ENCODE measurements at places on chromosomes 6 and 20.
A peak's percentile ranks its signal among the peaks of the same experiment; 100 is the strongest.

- DNase-seq, result no peak
Observed at GRCh38 chr6:88566746-88567534, 396.5 kb downstream of the RNGTT start.

- no peak for DNase-seq
Observed at GRCh38 chr20:61454053-61454452, 202.0 kb downstream of the CDH4 start.

GRCh38 chr6:22081709-22082108 lies 215.1 kb downstream of the PRL start:
- DNase-seq, result no peak

DNA sequence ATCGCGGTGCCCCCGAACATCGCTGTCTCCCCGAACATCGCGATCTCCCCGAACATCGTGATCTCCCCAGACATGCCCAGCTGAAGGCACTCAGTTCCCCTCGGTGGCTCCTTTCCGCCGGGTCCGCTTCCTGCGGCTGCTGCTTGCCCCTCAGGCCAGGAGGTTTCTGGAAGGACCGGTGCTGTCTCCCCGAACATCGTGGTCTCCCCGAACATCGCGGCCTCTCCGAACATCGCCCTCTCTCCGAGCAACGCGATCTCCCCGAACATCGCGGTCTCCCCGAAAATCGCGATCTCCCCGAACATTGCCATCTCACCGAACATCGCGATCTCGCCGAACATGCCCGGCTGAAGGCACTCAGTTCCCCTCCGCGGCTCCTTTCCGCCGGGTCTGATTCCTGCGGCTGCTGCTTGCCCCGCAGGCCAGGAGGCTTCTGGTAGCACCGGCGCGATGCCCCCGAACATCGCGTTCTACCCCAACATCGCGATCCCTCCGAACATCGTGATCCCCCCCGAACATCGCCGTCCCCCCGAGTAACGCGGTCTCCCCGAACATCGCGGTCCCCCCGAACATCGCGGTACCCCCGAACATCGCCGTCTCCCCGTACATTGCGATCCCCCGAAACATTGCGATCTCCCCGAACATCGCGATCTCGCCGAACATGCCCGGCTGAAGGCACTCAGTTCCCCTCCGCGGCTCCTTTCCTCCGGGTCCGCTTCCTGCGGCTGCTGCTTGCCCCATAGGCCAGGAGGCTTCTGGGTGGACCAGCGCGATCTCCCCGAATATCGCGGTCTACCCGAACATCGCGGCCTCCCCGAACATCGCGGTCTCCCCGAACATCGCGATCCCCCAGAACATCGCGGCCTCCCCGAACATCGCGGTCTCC lies 808 bp downstream of the ULBP1 start:
- DNase-seq, result no peak

GRCh38 chr6:2641044-2641725 lies 109.5 kb downstream of the MYLK4 start:
- DNase-seq, result no peak

GRCh38 chr6:90233994-90234393 lies 62.6 kb downstream of the BACH2 start:
- DNase-seq, result no peak

- no peak for DNase-seq
Observed at GRCh38 chr20:46315311-46315710, 7.0 kb upstream of the CDH22 start.

GRCh38 chr6:161511447-161512095 lies 237.7 kb upstream of the AGPAT4 start:
- no peak for DNase-seq

DNA sequence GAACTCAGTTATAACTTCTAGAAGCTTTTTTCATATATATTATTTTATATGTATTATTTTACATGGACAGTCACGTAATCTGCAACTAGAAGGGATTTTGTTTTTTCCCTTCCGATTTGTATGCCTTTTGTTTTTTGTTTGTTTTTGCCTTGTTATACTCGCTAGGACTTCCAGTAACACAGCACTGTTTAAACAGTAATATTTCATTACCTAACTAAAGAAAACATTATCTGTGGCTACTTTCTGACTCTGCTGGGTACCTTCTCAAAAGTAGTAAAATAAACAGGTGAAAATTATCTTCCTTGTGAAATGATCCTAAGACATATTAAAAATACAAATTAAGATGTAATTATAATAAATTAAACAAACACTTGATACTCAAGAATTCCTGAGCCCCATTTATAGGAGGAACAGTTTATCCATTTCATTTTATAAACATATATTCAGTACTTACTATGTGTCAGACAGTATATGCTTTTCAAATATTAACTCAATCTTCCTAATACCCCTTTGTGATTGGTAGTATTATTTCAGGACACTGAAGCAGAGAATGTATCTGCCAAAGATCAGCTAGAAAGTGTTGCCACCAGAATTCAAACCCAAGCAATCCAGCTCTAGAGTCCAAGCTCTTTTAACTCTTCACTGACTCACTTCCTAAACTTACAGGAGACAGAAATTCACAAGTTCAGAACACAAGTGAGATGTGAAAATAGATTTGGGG lies 65.3 kb downstream of the MAP3K5 start:
- DNase-seq, result no peak

- peak; percentile 43 for DNase-seq
Observed at GRCh38 chr20:11901127-11901526, 16.6 kb upstream of the BTBD3 start.

- DNase-seq, result no peak
Observed at GRCh38 chr6:3627956-3628835, 123.3 kb downstream of the PXDC1 start.

DNA sequence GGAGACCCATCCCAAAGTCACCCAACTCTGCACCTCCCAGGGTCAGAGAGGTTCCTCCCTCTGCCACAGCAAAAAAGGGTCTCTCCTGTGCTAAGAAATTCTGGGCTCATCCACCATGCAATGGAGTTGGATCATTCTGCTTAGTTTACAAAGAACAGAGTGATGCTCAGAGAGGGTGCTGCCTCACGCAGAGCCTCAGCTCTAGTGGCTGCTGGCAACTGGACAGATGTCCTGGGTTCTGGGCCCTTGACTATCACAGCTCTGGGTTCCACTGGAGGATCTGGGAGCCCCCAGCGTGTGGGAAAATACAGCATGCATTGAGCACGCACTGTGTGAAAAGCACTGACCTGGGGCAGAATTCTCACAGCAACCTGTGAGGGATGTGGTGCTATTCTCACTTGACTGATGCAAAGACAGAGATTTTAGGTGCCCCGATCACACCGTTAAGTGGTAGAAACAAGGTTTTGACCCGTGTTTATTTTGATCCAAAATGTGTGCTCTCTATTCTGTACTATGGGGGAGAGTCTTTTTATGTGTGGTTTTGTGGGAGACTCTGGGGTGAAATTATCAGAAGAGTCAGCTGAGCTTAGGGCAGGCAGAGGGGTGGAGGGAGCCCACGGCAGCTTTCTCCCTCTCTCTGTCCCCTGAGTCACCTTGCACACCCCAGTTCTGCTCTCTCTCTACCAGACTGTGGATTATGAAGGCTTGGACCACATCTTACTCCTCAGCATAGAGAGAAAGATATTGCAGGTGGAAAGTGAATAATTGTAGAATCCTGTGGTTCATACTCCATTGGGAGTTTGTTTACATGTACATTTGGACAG lies 19.9 kb downstream of the TREML4 start:
- no peak for DNase-seq

DNA sequence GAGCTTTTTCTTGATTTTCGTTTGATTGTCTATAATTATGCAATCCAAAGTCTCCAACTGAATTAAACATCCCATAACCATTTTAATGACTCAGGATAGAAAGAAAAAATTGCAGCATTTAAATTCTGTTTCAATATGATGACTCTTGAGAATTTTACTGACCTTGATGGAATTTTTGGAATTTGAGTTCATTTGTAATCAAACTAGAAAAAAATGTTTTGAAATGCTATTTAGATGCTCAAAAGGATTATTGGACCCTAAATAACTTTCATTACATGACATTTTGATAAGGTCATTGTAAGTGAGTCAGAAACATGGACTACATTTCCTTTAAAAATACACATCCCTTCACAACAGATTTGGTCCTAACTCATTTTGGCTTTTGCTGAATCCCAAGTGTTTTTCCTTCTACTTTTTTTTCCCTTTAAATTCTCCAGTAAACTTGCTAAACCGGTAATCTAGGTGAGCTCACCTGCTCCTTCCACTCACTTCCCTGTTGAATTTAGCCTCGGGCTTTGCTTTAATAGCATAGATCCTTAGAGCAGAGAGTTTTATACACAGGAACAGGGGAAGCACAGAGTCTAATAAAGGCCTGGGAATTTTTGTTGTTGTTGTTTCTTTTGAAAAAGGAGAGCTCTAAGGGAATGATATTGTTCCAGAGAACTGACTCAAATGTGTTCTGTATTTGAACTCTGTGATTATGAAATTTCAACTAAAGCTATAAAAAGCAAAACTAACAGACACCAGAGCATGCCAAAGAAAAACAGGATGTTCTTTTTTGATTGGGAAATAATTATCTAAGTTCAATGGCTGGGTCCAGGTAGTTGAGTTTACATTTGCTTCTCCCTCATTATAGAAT lies 1088.2 kb upstream of the CITED2 start:
- DNase-seq, result no peak

DNA sequence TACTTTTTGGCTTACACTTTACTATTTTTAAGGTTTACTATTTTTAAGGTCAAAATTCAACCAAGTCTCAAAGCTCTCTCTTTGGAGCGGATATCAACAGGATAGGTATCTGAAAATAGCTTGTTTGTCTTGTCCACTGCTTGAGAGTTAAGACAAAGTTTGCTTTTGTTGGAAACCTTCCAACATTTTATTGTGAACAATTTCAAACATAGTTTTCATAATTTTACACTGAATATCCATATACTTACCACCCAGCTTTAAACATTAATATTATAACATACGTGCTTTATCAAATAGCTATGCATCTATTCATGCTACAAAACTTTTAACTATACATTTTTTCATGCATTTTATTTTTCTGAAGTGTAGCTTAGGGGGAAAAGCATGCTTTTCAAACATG lies 109.9 kb downstream of the FYN start:
- no peak for DNase-seq

GRCh38 chr6:1381481-1382330 lies 7.7 kb upstream of the FOXF2 start:
- peak; percentile 43 for DNase-seq

DNA sequence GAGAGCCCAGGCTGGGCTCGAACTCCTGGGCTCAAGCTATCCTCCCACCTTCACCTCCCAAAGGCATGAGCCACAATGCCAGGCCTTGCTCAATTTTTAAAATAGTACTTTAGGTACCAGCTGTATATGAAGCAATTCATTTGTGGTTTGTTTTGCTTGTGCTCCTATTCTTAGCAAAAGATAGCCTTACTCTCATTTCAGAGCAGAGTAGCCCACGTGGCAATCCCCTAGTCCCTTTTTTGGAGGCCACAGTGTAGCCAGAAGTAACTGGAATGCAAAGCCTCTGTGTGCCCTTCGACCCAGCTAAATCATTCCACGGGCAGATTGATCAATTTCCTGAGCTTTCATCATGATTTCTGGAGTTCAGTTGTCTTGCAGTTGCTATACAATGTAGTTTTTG lies 372.2 kb downstream of the NRN1 start:
- DNase-seq, result no peak

GRCh38 chr20:3221398-3222226 lies 12.3 kb downstream of the ITPA start:
- DNase-seq, result no peak

DNA sequence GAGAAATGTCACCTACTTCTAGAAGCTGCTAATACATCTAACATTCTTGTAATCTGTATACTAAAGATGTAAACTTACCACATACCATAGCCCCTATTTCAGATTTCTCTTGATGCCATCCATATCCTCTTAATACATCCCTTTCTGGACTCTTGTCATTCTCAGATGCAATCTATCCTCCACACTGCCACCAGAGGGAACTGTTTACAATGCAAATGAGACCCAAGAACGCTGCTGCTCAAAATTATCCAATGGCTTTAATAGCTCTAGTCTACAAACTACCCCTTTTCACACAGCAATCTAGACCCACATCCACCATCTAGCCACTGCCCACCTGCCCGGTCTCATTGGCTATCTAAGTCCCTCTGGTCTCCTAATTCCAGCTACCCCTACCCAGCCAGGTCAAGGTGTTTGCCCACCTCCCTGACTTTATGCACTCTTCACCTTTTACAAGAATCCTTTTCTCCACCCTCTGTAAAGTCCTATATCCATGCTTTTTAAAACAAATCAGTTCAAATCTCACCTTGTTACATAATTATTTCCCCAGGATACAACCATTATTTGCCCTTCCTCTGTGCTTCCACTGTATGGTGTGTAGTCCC lies 14.8 kb downstream of the FAXC start:
- peak; percentile 63 for DNase-seq

- DNase-seq, result no peak
Observed at GRCh38 chr20:59242714-59243626, 57.4 kb upstream of the EDN3 start.

- no peak for DNase-seq
Observed at GRCh38 chr20:44204832-44205215, 5.7 kb downstream of the OSER1 start.

DNA sequence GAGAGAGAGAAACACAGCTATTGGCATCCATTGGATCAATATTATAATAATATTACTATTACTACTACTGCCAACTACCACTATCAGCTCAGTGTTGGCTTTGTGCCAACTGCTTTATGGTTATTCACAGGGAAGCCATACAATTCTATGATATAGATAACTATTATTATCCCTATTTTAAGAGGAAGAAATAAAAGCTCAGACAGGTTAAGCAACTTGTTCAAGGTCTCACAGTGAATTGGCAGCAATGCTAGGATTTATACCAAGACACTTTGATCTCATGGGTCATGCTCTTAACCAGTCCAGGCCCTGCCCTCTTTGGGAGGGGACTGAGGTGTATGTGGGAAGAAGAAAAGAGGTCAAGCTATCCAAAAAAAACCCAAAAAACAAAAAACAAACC lies 82.0 kb upstream of the TRAF3IP2 start:
- DNase-seq, result no peak

- no peak for DNase-seq
Observed at GRCh38 chr20:47271046-47271615, 85.4 kb downstream of the ZMYND8 start.

- no peak for DNase-seq
Observed at GRCh38 chr6:128314190-128314589, 206.2 kb downstream of the PTPRK start.

DNA sequence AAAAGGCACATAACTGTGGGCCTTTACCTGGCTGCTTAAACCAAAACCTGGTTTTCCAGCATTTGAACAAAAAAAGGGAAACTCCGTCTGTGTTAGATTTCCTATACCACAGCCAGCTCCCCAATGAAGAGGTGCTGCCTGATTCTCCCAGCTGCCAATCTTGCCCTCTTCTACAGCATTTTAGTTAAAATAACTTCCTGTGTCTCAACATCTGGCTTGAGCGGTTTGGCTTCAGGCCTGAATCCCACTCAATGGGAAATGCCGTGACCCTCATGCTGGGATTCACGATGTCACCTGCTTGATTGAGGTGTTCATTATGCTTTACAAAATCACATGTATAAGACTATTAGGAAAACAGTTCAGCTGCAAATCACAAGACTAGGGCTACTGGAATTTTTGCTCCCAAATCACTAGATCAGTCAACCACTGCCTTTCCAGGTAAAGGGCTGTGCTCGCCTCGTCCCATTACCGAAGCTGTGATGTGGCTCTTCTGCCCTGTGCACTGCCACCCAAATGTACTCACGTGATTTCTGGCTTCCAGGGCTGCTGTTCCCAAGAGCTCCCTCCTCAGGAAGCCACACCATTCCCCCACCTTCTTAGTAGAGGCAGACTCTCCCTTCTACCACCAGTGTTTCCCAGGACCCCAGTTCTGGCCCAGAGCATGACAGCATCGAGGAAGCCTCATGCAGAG lies 94.6 kb downstream of the PSMG4 start:
- no peak for DNase-seq

- no peak for DNase-seq
Observed at GRCh38 chr6:138948004-138948403, 40.0 kb downstream of the REPS1 start.
